ENCODE measurements at places on chromosomes 16 and 17.

DNA sequence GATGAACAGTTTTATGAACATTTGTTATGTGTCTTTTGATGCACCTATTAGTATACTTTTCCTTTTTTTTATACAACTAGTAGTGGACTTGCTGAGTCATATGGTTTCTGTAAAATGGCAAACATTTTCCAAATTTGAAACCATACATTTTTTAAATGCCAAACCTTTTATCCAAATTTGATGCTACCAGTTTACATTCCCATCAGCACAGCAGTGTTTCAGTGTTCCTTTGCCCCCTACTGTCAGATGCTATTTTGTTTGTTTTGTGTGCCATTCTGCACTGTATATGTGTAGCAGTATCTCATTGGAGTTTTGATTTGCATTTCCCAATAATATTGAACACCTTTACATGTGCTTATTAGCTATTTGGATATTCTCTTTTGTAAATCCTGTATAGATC, 219.4 kb downstream of the TANC2 start:
- no peak for DNase-seq

GRCh38 chr17:73625006-73625405, 19.2 kb downstream of the SDK2 start:
- no peak for DNase-seq

- no peak for DNase-seq
These were observed 386.0 kb downstream of the SLC39A11 start for GRCh38 chr17:72706396-72706981.

DNA sequence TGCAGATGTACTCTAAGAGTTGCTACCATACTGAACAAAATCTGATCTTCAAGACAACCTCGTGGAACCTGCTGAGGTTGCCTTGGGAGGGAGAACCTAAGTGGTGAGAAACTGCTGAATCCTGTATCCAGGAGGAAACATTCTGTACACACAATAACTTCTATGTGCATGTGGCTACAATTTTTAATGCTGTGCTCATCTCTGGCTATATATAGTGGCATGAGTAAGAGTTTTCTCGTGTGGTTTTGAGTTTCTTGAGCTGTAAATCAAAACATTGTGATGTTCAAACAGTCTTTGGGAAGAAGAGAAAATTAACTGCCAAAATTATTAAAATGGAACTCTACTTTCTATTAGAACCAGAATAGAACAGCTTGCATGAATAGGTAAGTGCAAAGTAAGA, 206.8 kb downstream of the CA10 start:
- DNase-seq, result no peak

- DNase-seq, result no peak
These were observed 39.7 kb downstream of the BRCA1 start for GRCh38 chr17:43085474-43085873.

DNA sequence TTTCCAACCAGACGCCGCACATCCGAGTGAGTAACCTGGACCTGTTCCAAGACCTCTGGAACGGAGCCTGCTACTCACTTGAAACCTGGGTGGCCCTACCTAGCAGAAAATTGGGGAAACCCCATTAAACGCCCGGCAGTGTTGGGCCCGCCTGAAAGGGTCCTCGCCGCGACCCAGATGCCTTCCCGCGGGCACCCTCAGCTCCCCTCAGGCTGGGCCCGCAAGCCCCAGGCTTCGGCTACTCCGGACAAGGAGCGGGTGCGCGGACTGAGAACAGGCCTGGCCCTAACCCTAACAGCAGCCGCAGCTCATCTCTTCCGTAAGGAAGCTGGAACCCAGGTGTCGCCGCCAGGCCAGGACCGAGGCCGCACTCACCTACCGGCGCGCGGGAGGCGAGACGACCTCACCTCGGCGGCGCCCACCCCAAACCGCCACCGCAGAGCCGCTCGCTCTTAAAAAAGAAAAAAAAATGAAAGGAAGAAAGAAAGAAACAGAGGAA, 344 bp downstream of the PSME3IP1 start:
- peak; percentile 48 for DNase-seq

DNA sequence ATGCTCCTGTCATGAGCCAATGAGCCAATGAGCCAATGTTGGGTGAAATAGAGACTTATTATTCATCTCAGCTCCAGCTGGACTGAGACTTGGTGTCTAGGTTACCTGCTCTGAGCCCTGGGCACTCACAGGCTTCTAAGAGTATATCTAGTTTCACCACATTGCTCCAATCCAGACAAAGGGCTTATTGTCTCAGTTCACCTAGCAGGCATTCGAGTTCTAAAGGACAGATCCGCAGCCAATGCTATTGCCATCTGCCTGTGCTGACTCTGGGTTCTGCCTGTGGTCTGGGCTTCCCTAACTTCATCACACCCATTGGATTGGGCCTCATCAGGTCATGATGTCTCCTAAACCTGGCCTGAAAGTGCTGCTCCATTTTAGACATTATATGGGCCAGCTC, 66.1 kb upstream of the HS3ST4 start:
- no peak for DNase-seq
